ENCODE measurements at places on chromosomes 3 and 15. TPM values are rescaled to one million over a fixed set of nuclear protein-coding genes. Genes with fewer than 3 reads are reported as not detected.

The TIMMDC1 gene
- total RNA-seq, result 22.9 TPM

The GOLGA8J gene
- not detected for total RNA-seq

The TMEM158 gene
- 3.2 TPM for total RNA-seq

The FGF12 gene
- total RNA-seq, result 1.5 TPM

The RETNLB gene
- total RNA-seq, result not detected

The CPNE4 gene
- 0.96 TPM for total RNA-seq

The TRH gene
- not detected for total RNA-seq

The EAF1 gene
- total RNA-seq, result 7.4 TPM

The MAGI1 gene
- total RNA-seq, result 1.3 TPM

- DNase-seq, result no peak
These were observed 59.1 kb downstream of the FMN1 start for GRCh38 chr15:33135355-33135781.

DNA sequence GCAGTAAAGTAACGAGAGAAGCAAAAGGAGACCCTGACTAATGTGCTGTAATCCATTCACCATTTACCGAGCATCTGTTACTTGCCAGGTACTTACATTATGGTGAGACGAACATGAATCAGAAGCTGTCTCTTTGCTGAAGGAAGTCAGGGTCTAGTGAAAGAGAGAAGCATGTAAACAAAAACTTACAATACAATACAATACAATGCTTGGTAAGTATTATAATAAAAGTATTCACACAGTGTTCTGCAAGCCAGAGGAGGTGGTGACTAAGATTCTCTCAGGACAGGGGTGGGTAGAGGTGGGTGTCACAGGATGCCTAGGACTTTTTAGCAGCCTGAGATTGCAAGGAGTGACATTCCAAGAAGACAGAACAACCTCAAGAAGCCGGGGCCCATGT lies 50.2 kb upstream of the MGA start:
- DNase-seq, result no peak

DNA sequence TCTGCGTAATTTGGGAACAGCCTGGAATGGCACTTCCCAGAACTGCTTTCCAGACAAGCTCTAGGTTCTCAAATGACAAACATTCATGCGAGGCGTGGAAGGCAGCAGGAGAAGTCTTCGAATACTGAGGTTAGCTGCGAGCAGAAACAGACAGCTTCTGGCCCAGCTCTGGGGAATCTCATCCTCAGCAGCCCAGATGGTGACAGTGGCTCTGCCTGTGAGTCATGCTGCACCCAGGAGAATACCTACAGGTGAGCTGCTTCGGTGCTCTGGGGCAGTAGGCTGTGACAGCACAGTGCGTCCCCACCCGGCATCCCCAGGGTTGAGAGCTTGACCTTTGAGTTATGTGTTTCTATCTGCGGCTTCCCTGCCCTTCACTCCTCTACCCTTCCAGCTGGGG lies 258.6 kb downstream of the KLF13 start:
- no peak for DNase-seq

DNA sequence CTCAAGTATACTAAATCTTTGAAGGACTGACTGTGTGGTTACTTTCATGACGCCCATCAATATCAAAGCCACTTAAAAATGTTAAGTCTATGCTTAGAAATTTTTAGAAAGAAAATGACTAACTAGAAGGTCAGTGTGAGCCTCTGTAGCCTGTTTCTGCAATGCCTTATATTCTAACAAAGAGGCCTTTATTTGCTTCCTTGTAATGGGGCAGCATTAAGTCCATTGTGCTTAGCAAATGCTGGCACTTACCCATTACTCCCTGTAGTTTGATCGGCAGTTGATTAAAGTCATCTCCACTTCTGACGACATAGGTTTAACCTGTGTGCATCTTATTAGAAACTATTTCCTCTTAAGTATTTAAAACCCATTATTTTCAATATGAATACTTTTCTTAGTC lies 91.6 kb upstream of the FAM98B start:
- no peak for DNase-seq

- no peak for DNase-seq
These were observed 107.7 kb downstream of the CHCHD4 start for GRCh38 chr3:14016900-14017475.

GRCh38 chr15:92645051-92645631 lies 10.4 kb downstream of the FAM174B start:
- DNase-seq, result peak; percentile 97

- DNase-seq, result peak; percentile 40
These were observed 190.3 kb downstream of the OPA1 start for GRCh38 chr3:193783166-193783896.

DNA sequence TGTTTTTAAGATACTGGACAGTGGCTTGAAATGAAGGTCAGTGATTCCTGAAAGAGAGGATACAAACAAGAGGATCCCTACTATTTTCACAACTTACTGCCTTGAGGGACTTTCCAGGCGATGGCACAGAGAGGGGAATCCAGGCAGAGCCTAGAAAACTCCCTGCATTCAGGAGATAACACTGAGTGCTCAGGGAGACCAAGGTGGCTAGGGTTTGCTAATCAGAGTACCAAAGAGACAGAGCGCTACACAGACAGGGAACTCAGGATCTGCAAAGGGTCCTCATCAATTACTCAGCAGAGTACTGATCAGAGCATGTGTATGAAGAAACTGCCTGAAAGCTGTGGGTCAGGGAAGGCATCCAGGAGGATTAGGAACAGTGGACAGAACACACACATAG lies 11.7 kb upstream of the MRPS22 start:
- no peak for DNase-seq

DNA sequence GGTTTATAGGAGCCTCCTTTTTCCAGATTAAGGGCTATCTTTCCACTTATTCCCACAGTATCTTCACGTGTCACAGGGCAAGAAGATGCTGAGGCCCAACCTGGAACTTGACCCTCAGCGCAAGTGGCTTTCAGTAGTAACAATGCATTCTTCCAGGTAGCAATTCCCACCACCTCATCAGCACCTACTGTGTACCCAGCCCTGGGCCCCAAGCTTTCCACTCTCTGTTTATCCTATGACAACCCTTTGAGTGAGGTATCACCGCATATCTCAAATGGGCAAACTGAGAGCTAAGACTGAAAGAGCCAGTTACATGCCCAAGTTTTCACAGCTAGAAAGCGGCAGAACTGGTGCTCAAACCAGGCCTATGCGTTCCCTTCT lies 88.2 kb downstream of the CPN2 start:
- DNase-seq, result no peak

GRCh38 chr3:196749125-196749524 lies 9.5 kb downstream of the PAK2 start:
- no peak for DNase-seq

DNA sequence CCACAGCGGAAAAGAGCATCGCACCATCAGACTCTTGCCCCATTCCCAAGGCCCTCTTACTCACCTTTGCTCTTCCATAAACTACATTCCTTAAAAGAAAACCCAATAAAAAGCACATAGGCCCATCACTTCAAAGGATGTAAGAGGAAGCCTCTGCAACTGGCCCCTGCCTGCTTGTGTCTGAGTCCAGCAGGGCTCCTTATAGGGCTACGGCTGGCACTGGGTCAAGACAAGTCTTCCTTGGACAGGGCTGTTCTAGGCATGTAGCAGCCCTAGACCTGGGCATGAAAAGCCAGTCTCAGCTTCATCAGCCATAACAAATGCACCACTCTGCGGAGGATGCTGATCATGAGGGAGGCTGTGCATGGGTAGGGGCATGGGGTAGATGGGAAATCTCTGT lies 218.3 kb downstream of the NTRK3 start:
- no peak for DNase-seq

GRCh38 chr3:74603292-74603691 lies 11.2 kb downstream of the CNTN3 start:
- DNase-seq, result no peak

- no peak for DNase-seq
These were observed 130.0 kb downstream of the RBMS3 start for GRCh38 chr3:29410660-29411405.

DNA sequence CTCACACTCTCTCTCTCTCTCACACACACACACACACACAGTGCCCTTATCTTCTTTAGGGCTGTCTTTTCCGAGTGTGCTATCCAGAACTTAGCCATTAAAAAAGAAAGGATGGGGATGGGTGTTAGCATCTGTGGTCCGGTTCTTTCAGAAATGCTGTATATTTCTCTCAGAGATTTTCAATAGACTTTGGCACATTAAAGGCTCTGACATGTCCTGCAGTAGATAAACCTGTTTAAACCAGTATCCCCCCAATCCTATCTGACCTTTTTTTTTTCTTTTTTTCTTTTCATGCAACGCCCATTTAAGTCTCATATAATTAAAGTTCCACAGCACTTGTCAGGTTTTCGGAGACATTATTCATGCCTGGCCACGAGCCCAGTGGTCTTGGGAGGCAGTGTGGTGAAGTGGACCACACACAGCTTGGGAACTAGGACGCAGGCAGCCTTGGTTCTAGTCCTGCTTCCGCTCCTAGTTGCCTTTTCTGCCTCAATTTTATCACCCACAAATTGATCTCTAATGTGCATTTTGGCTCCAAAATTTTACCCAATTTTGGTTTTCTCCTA lies 13.3 kb downstream of the CAV3 start:
- no peak for DNase-seq

DNA sequence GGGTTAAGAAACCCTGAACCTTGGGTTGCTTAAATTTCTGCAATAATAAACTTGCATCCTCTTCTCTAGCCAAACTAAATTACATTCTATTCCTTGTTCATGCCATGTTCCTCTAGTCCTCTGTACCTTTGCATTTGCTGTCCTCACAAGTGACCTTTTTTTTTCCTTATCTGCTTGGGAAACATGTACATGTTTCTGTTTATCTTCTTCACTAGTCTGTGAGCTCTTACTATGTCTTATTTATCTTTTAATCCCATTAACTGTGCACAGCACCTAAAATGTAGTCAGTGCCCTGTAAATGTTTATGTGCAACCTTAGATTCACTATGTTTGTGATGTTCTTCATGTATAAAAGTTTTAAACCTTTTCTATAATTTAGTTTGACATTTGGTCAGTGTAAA lies 61.9 kb downstream of the REC114 start:
- DNase-seq, result no peak

DNA sequence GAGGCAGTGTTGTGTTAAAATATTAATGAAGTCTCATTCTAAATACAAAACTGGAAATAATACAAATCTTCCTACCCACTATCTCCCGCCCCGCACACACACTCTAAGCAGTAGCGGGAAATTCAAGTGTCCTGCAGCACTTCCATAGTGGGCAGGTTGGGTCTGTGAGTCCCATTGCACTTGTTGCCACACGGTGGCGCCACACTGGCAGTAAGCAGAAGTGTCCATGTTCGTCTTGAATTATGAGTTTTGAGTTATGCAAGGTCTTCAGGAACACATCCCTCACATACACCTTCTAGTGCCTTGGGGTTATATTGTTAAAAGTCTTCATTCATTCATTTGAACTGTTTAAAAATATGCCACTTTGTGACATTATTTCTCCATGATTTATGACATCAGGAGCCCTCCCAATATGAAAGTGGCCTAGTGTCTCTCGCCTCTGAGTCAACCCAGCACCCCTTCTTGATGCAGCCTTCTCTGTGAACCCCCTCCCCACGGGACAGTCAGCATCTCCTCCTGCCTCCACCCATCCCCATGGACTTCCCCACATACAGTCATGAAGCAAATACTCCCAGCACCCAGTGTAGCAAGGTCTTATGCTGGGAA lies 17.6 kb upstream of the CCDC174 start:
- DNase-seq, result no peak

GRCh38 chr3:127043731-127044510 lies 61.0 kb downstream of the PLXNA1 start:
- no peak for DNase-seq

- no peak for DNase-seq
These were observed 49.1 kb downstream of the FMN1 start for GRCh38 chr15:33145447-33145846.

GRCh38 chr3:186724911-186725310 lies 7.8 kb downstream of the KNG1 start:
- no peak for DNase-seq

GRCh38 chr3:126684218-126684751 lies 19.8 kb upstream of the CHCHD6 start:
- no peak for DNase-seq

GRCh38 chr3:170372190-170372879 lies 14.8 kb downstream of the SKIL start:
- DNase-seq, result no peak

DNA sequence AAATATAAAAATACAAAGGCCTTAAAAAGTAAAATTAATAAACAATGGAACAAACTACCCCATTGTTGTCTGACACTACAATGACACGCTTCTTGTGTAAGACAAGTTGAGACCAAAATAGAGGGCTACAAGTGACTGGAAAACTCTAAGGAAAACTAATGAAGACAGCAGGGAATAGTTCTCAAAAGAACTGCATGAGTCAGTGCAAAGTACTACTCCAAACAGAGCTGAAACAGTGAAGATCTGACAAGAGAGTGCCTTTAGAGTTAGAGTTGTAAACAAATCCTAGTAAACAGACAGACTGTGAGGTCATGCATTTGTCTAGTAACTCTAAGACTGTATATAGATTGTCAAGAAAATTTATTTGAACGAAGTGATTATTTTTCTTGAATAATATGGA lies 233.9 kb downstream of the BBX start:
- DNase-seq, result no peak

DNA sequence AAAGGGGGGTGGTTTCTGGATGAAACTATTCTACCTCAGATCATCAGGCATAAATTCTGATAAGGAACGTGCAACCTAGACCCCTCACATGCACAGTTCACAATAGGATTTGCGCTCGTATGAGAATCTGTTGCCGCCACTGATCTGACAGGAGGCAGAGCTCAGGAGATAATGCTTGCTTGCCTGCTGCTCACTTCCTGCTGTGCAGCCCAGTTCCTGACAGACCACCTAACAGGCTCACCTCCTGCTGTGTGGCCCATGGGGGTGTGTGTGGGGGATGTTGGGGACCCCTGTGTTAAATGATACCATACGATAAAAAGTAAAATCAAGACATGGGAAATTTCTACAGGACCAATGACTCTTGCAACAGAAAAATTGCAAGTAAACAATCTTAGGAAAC lies 24.0 kb downstream of the CP start:
- no peak for DNase-seq

DNA sequence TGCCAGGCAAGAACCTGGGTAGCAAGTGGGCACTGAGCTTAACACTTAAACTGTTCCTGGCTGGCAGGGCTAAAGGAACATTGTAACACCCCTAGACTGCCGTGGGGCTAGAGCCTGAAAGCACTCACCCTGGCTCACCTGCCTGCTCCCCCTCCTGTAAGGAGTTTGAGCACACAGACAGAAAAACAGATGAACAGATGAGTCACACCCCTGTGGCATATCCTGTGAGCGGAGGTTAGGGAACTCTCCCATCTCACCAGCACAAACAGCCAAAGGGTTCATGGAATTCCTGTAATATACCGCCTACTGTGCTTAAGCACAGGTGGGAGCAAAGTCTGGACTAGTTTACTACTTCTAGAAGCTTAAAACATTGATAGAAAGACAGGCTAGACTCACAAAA lies 300.1 kb downstream of the ROBO1 start:
- peak; percentile 23 for DNase-seq

DNA sequence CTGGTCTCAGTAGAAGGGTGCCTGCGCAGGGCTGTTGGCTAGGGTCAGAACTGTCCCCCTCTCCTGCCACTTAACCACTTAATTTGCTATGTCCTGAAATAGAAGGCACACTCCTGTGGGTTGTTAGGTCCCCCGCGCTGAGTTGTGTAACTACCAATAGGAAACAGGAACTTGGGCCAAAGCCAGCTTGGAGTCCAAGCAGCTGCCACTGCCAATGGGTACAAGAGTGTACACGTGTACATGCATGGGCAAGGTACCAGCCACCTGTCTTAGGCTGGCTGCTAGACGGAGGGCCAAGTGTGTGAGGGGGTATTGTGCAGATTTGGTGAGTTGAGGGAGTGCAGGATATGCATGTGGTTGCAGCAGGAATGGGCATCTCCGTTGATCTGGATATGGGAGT lies 29.7 kb upstream of the POLG start:
- no peak for DNase-seq

All from Caki2 (cell line).